ENCODE measurements at places on chromosomes 7 and 10.

DNA sequence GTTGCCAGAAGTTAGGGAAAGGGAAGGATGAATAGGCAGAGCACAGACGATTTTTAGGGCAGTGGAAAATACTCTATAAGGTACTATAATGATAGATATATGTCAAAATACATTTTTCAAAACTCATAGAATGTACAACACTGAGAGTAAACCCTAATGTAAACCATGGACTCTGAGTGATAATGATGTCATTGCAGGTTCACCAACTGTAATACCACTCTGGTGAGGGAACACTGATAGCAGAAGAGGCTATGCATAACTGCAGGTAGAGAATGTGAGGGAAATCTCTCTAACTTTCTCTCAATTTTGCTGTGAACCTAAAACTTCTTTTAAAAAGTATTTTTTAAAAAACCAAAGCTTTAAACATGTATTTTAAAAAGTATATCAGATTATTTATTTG, 22.1 kb downstream of the POT1 start:
- DNase-seq: no peak

DNA sequence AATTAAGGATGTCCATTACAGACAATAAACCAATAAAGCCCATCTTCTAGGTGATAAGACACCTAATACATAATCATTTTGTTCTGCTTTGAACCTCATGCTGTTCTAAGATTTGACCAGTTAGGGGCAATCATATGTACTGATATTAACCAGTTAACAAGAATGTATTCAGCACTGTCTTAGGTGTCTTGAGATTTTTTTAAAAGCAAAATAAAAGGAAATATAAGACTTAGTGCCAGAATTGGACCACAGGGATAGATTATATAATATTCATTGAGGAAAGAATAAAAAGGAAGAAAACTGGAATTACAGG, 32.0 kb downstream of the IMMP2L start:
- DNase-seq: no peak

GRCh38 chr7:107309296-107309695, 140.5 kb downstream of the HBP1 start:
- no peak for DNase-seq

DNA sequence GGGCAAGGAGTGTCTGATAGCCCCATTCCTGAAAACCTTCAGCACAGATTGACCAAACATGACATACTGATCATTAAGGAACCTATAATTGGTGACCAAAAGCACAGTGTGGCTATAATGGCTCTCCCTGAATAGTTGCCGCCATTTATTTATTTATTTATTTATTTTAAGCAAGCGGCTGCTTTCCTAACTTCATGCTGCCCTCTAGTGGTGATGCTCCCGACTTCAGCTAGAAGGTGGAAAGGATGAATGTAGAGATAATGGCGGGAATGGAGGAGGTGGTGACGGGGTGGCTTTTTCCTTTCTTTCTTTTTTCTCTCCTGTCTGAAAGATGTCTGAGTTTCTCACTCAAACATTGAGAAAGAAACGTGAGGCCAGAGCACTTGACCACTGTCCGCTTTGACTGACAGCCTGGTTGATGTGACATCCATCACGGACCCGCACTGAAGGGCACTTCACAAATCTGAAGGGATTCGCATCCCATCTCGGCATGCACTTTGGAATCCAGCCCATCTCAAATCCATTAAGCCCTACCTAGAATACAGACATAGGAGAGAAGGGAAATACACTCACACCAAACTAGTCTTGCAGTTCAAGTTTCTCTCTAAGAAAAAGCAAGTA, 1090.1 kb downstream of the KCNMA1 start:
- DNase-seq: peak; percentile 72

GRCh38 chr10:103479135-103479534, at the start of gene CALHM3:
Gene CALHM3, minus strand, starts transcription at chr10:103479240. Its CDS starts 208 bp downstream, at chr10:103479032.
- DNase-seq: no peak

GRCh38 chr10:5960070-5960972, 17.0 kb downstream of the IL15RA start:
- DNase-seq: no peak

DNA sequence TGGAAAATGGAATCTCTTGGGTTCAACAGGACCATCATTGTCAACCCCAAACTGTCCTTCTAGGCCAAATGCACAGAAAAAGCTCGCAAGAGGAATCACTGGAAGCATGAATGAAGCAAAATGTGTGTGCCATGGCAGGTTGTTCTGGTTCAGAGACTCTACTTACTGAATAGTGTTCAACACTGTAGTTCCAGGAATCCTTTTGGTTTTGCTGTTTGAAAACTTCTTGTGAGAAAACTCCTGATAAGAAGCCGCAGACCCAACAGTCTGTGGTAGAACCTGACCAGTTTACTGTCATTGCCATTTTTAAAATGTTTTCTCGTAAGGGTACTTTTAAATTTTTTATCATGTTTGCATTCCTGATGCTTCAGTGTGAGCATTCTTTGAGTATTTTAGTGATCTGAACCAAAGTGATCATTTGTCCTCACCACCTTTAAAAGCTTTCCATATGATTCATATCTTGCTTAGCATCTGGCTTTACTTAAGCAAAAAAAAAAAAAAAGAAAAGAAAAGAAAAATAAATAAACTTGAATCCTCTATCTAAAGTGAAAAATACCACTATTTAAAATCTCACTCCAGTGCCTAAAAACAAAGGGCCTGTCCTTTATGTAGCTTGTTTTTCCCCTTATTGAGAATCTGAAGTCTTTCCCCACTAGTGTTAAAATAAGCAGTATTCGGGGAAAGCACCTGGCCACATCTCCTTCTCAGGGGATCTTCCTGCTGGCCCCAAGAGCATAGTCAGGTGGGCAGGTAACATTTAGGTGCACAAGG, 92.4 kb downstream of the WNT2 start:
- DNase-seq: no peak

DNA sequence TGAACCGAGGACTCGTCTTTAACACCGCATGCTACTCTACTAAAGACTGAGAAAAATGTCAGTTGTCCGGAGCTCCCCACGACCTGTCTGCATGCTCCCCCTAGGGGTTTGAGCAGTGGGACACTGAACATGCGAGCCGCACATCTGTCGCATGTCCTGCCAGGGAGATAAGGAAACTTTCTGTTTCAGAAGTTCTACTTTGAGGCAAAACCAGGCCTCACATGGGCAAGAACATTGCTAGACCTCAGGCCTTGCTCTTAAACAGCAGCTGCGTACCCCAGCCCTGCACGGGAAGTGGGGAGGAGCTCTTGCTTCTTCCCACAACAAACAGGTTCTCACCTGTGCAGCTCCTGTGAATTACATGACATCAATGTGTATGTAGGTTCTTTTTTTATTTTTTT, 30.3 kb upstream of the HERPUD2 start:
- DNase-seq: no peak

- peak; percentile 36 for DNase-seq
Observed at GRCh38 chr7:16078076-16078952, 343.0 kb downstream of the CRPPA start.

- DNase-seq: no peak
Observed at GRCh38 chr7:51290702-51291540, 25.7 kb downstream of the COBL start.

GRCh38 chr10:98340261-98340939, 72.4 kb upstream of the LOXL4 start:
- DNase-seq: peak; percentile 13

GRCh38 chr7:69598487-69599285, 411 bp downstream of the AUTS2 start:
- DNase-seq: peak; percentile 80

DNA sequence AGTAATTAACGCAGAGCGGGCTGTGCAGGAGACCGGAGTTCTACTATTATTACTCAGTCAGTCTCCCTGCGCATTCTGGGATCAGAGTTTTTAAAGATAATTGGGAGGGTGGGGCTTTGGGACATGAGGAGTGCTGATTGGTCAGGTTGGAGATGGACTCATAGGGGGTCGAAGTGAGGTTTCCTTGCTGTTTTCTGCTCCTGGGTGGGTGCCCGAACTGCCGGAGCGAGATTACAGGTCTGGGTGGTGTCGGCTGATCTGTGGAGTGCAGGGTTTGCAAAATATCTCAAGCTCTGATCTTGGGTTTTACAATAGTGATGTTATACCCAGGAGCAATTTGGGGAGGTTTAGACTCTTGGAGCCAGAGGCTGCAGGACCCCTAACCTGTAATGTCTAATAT, 3.9 kb upstream of the LRRC27 start:
- DNase-seq: no peak

DNA sequence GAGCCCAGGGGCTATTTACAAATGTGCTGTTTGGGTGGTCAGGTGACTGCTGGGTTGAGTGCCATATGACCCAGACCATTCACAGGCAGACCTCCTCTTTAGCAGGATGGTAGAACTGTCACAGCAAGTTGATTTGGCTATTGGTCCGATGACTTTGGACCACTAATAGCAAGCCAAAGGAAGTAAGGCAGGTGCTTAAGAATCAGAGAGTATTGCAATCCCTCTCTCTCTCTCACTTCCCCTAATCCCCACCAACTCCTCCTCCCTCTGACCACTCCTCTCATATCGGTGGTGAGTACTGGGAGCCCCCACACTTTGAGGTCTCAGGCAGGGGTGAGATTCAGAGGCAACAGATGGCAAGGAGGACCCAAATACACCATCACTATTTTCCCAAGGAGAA, 165.3 kb downstream of the TRIL start:
- no peak for DNase-seq

GRCh38 chr7:79298145-79298760, 155.2 kb downstream of the MAGI2 start:
- peak; percentile 45 for DNase-seq

DNA sequence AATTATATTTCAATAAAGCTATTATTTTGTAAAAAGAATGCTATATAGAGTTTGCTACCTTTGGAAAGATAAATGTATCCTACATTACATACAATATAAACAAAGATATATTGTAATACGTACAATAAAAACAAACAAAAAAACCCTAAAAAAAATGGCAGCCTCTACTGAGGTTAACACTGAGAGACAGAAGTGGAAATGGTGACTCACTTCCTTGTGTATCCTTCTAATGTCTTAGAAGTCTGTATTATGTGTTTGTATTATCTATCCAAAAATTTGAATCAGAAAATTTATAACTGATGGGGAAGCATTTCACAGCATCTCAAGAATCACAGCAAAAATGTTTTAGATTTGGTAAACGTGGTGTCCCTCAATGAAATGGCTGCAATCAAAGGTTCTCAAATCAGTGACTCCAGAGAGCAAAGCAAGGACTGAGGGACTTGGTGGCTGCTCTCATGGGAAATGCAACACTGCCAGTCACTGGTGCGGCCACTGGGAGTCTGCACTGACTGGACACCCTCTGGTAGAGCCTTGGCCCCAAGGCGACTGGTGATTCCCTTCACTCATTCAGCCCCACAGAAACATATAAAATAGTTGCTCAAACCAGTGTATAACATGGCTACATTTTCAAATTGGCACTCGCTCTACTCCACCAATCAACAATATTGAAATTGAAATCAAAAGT, 53.8 kb downstream of the PANK1 start:
- no peak for DNase-seq

- no peak for DNase-seq
Observed at GRCh38 chr10:13699216-13699615, 112.5 kb downstream of the PRPF18 start.

- DNase-seq: no peak
Observed at GRCh38 chr7:155296788-155297516, 726 bp upstream of the INSIG1 start.

All from NCI-H2227 treated with DMSO at 0.1 percent for 48 hours (cell line).